Neural progenitor cell (in vitro differentiated cells): ENCODE measurements at places on chromosomes 16 and 17. TPM values are rescaled to one million over a fixed set of nuclear protein-coding genes. Genes with fewer than 3 reads are reported as not detected.

The ENDOV gene
- total RNA-seq: 9.7 and 13.8 TPM in 2 replicates

The MYH2 gene
- total RNA-seq: 0.19 and 0.37 TPM in 2 replicates

GRCh38 chr17:44960691-44961090, 7.4 kb downstream of the C1QL1 start:
- no peak for DNase-seq

The FBXO31 gene
- 5.8 and 19.8 TPM in 2 replicates for total RNA-seq

- peak; percentile 87 for DNase-seq
These were observed 1.0 kb downstream of the SRCIN1 start for GRCh38 chr17:38604479-38605403.

DNA sequence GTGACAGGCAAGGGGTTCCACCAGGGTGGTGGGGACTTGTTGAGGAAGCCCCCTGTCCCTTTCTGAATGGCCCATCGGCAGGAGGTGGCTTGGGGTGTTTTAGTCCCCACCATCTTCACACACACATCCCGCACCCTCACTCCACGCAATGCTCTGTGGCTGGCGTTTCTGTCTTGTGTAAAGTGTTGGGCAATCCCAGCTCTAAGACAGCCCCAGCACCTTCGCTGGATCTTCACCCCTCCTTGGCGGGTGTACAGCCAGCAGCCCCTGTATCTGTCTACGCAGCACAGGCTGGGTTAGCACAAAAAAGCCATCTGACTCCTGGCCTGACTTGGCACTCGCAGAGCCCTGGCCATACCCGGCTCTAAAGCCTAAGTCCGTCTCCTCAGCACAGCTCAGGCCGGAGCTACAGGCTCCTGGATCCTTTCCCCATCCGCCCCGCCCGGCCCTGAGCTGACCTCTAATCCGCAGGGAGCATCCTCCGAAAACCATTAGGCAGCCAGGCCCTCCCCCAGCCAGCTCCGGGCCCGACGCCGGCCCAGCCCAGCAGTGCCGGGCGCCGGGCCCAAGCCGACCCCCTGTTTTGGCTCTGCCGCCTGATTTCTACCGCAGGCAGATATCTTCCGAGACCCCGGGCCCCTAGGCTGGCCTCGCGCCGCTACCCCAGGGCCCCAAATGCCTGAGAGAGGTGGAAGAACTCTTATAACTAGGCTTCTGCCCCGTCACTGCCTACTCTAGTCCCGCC, 42.4 kb upstream of the TAC4 start:
- DNase-seq: peak; percentile 62

- DNase-seq: peak; percentile 90
These were observed at the start of gene VASN for GRCh38 chr16:4371357-4372000. VASN (plus strand) TSS chr16:4371848; CDS start chr16:4380878, 9,030 bp downstream.

GRCh38 chr17:11493936-11494335, 104.3 kb upstream of the DNAH9 start:
- peak; percentile 62 for DNase-seq

DNA sequence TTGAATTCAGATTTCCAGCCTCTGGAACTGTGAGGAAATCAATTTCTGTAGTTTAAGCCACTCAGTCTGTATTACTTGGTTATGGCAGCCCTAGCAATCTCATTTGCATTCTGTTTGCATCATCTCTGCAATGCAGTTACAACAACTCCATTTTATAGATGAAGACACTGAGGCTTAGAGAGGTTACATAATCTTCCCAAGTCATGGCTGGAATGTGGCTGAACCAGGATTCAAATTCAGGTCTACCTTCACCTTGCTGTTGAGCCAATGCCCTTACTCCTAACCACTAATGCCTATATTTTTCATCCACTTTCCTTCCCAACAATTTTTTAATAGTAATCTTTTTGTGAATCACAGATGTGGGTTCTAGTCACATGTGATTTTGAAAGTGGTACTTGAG, 469.8 kb upstream of the CCL2 start:
- DNase-seq: no peak

The SF3B3 gene
- 188 and 314 TPM in 2 replicates for total RNA-seq

DNA sequence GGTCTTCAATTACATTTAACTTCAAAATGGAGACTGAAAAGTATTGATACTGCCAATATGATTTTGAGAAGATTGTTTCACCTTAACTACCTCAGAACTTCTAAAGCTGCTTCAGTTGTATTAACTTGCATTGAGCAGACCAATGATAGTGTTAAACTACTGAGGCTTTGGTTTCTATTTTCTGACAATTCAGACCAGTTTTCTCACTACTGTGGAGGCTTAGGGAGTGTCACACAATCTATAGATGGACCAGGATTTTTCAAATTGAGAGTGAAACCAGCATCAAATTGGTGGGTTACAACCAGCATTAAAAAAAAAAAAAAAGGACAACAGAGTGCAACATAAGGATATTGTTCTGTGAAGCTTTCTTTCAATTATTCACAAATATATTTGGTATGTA, 21.2 kb downstream of the COG1 start:
- DNase-seq: no peak
